ENCODE measurements at places on chromosomes 4 and X.

DNA sequence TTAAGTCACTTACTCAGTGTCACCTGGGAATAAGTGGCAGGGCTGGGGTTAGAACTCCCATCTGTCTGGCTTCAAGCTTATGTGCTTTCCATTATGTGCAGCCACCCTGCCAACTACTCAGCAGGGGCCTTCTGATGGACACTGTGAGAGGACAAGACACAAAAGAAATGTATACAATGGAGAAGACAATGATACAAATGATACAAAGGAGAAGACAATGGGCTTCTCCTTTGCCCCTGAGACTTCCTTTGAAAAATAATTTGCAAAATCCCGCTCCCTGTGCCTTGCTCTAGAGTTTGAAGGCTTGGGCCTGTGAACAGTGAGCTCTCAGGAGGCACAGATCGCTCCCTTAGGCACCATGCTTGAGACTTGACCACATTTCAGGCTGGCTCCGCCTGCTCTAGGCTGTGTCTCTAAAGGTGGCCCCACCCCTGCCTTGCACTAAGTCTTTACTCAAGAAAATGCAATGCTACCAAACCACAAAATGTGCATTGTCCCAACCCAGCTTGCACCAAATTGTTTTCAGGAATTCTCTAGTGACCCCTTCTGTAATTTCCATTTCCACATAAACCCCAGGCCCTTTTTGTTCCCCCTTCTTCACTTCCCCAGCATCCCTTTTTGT, 27.1 kb upstream of the STX18 start:
- no peak for DNase-seq

DNA sequence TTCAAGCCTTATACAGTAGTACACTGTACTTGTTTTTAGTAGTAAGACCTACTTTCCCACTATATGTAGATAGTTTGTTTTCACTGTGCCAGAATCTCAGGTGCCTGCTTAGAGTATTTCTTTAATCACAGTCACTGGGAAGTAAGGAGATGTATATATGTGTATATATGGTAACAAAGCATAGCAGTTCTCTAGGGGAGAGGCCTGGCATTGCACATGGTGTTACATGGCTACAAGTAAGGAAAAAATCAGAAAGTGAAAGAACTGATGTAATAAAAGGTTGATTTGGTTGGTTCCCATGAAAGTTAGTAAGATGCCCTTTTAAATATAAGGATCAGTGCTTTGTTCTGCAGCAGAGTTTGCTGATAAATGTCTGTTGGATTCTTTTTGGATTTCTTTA, 9.3 kb upstream of the DCK start:
- no peak for DNase-seq

GRCh38 chrX:155314260-155314659, 20.2 kb downstream of the CLIC2 start:
- no peak for DNase-seq

- DNase-seq = no peak
Measured at GRCh38 chr4:130510661-130511060, 1414.7 kb downstream of the C4orf33 start.

All from activated CD4-positive, alpha-beta T cell treated with anti-CD3 and anti-CD28 coated beads, Interleukin-2, Interleukin-4, amounts not matched to agents 100 ng/mL and 50 ng/mL, durations not matched to agents 16 hours and 8 hours (primary cell).